Inflammatory macrophage treated with lipopolysaccharide for 4 hours (primary cell): ENCODE measurements at places on chromosomes 12 and 14.
A peak's percentile ranks its signal among the peaks of the same experiment; 100 is the strongest.

DNA sequence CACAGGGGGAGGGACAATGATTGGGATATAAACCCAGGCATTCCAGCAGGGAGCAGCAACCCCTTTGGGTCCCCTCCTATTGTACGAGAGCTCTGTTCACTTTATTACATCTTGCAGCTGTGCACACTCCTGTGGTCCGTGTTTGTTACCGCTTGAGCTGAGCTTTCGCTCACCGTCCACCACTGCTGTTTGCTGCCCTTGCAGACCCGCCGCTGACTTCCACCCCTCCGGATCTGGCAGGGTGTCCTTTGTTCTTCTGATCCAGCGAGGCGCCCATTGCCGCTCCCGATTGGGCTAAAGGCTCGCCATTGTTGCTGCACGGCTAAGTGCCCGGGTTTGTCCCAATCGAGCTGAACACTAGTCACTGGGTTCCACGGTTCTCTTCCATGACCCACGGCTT lies 64.1 kb downstream of the E2F7 start:
- DNase-seq: no peak

DNA sequence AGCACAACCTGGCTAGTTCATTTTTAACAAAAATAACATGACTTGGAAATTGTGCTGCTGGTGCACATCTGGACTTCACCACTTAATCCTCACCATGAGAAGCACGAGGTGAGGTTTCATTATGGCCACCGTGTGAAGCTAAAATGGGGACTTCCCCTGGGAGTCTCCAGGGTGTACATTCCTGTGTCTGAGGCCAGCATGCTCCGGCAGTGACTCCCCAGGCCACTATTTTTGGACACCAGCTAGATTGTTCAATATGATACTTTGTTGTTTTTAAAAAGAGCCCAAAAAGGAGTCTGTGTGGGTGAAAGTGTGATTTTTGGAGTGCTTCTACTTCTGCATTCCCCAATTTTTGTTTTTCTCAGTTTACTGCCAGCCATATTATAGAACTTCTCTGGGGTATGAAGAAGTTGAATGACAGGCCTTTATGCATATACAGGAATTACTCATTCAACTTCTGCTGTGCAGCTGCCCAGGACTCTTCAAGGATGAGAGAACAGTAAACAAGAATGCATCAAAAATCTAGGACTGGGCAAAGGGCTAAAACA lies 16.9 kb upstream of the AICDA start:
- peak; percentile 88 for DNase-seq

GRCh38 chr14:98408713-98409112 lies 863.3 kb downstream of the BCL11B start:
- no peak for DNase-seq

DNA sequence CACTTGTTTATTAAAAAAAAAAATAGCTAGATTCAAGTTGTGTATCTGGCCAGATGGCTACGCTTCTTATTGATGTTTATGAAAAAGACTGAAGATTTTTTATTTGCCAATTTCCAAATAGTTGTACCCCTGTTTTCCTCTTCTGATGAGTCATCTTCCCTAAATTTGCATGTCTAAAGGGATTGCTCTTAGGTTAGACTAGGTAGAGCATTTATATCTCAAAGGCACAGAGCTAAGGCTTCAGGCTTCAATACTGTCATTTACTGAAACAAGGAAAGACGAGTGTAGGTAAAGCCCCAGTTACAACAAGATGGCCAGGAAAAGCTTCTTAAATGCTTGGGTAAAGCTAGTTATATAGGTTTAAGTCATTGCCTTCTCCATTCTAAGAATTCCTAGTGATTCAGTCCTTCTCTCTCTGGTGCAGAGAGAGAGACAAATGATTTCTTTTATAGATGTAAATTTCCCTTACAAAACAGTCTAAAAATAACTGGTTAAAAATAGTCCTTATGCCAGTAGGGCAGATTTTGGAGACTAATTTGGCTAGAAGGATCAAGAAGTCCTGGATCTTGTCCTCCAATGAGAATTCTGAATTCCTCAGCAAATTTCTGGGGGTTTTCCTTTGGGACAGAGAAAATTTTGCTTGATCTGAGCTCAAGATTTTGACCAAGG lies 26.1 kb downstream of the LEMD3 start:
- DNase-seq: no peak

GRCh38 chr12:42807766-42808165 lies 218.2 kb upstream of the PRICKLE1 start:
- no peak for DNase-seq

- DNase-seq: no peak
Measured at GRCh38 chr14:31969699-31970240, 107.3 kb upstream of the ARHGAP5 start.

DNA sequence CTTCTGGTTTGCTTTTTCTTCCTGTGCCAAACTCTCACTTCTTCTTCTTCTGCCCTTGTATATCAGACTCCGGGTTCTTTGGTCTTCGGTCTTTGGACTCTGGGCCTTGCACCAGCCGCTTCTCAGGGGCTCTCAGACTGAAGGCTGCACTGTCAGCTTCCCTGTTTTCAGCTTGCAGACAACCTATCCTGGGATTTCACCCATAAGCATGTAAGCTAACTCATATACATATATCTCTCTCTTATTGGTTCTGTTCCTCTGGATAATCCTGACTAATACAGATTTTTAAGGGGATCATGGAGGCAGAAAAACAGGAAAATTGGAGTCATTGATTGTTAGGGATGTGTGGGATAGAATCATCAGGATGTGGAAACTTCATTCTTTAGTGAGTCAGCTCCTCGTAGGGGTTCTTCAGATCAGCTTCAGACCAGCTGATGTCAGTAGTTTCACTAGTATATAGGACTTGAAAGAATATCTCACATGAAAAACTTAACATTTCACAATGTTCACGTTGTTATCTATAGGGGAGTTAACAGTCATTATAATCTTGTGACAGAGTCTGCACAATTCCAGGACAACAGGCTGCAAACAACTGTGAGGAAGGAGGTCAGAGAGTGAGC lies 102.9 kb downstream of the RASSF9 start:
- peak; percentile 0 for DNase-seq

GRCh38 chr12:14665354-14666348 lies 30.7 kb downstream of the GUCY2C start:
- no peak for DNase-seq

GRCh38 chr12:85814741-85815140 lies 21.5 kb downstream of the RASSF9 start:
- DNase-seq: no peak

- DNase-seq: no peak
Measured at GRCh38 chr12:121515615-121516014, 65.2 kb downstream of the KDM2B start.

DNA sequence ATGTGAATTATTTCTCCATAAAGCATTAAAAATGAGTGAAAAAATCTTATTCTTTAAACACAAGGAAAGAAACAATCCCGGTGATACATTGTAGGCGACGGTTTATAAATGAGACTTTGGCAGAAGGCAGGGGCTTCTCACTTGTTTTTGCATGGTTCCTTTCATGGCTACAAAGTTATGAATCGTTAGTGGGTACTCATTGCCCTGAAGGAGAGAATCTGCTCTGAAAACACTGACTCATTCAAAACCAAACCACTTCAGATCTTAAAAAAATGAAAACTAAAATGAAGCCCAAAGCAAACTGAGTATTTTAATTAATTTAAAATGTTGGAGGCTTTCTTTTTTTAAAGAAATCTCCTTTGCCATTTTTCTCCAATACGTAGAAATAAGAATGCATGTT lies 41.4 kb upstream of the AMIGO2 start:
- no peak for DNase-seq

- DNase-seq: no peak
Measured at GRCh38 chr12:52155048-52155868, 36.6 kb downstream of the KRT80 start.

GRCh38 chr12:60724475-60724874 lies 1128.6 kb downstream of the SLC16A7 start:
- DNase-seq: no peak

GRCh38 chr14:102279688-102280348 lies 25.1 kb downstream of the MOK start:
- no peak for DNase-seq

- peak; percentile 87 for DNase-seq
Measured at GRCh38 chr12:40158592-40159111, 52.8 kb upstream of the SLC2A13 start.

GRCh38 chr12:57626111-57626920 lies 6.7 kb downstream of the B4GALNT1 start:
- DNase-seq: no peak

DNA sequence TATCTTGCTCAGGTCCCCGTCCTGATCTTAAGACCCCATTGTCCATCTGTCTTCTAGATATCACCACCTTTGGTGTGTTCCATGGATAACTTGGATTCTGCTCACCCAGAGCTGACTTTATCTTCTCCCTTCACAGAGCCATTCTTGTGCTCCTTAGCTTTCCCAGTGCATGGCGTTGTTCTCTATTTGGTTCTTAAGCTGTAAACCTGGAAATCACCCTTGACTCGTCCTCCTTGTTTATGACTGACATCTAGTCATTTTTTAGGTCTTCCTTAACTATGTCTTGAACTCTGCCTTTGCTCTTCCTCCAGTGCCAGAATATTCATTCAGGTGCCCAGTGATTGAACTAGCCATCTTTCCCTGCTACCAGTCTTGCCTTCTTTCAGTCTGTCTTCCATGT lies 11.7 kb downstream of the STK38L start:
- DNase-seq: peak; percentile 49

DNA sequence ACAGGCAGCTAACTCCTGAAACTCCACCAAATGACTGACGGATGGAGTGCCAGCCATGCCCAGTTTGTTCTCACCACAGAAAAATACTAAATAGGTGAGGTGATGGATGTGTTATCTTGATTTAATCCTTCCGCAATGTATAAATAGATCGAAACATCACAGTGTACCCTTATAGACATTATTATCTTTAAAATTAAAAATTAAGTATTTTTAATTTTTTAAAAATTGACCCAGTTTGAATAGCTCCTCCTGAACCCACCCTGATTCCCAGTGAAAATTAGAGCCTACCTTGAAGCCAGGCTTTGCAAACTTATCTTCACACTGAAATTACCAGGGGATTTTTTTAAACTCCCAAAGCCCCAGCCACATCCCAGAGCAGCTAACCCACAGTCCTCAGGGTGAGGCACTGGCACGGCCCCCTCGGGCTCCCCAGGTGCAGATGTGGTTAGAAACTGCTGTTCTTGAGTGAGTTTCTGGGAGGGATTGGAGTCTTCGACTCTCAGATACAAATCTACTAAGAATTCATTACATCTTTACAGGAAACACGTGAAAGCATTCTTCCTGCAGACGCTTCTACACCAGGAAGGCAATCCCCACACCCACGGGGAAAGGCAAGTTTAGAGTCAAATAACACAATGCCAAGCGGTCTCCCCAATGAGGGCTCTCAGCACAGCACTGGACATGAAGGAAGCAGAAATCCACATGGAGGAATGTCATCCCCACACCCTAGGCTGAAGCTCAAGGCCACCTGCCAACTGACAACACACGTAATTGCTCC lies 126.4 kb downstream of the RIMBP2 start:
- no peak for DNase-seq
